Mesothelial cell of epicardium (in vitro differentiated cells): ENCODE measurements at places on chromosomes 5 and 9. TPM values are rescaled to one million over a fixed set of nuclear protein-coding genes. Genes with fewer than 3 reads are reported as not detected.

SLC6A18 gene
- not detected in 3 replicates for total RNA-seq

KLHL3 gene
- total RNA-seq = 12.7 to 16.5 TPM (median 13.1 TPM) in 3 replicates

GRCh38 chr5:144125163-144125726 lies 45.2 kb downstream of the YIPF5 start:
- no peaks in the 10 kb centered on the region for H3K27me3 ChIP-seq
- no peak overlapping the region for H3K4me3 ChIP-seq
- DNase-seq = no peak
- no peaks in the 10 kb centered on the region for H3K36me3 ChIP-seq

THBS4 gene
- total RNA-seq = 15.6 to 17.3 TPM (median 17.1 TPM) in 3 replicates

GRCh38 chr9:109640580-109641371 lies 139.2 kb upstream of the PALM2AKAP2 start:
- no peak overlapping the region for H3K27ac ChIP-seq
- H3K4me3 ChIP-seq = peak overlapping the region; percentile 62
- peak; percentile 71 for DNase-seq

DNA sequence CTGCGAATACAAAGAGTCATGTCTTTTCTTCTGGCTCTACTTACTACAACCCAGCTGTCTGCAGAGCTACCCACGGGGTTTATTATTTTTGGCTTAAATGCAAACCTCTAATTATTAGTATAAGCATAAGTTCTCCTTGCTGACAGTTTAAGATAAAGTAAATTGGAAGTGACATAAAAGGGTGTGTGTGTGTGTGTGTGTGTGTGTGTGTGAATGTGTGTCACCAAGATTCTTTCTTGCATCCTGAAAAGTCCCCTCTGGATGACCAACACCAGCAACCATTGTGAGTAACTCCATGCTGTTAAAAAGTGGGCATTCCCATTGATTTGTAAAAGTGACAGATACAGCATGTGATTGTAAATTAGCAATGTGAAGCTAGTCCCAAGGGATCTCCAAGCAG lies 803.8 kb upstream of the ZNF608 start:
- no peak overlapping the region for H3K27ac ChIP-seq
- peaks cover 5% of the 10 kb centered on the region for H3K27me3 ChIP-seq
- no peak for DNase-seq
- H3K36me3 ChIP-seq = no peaks in the 10 kb centered on the region
- H3K4me3 ChIP-seq = no peak overlapping the region

DNA sequence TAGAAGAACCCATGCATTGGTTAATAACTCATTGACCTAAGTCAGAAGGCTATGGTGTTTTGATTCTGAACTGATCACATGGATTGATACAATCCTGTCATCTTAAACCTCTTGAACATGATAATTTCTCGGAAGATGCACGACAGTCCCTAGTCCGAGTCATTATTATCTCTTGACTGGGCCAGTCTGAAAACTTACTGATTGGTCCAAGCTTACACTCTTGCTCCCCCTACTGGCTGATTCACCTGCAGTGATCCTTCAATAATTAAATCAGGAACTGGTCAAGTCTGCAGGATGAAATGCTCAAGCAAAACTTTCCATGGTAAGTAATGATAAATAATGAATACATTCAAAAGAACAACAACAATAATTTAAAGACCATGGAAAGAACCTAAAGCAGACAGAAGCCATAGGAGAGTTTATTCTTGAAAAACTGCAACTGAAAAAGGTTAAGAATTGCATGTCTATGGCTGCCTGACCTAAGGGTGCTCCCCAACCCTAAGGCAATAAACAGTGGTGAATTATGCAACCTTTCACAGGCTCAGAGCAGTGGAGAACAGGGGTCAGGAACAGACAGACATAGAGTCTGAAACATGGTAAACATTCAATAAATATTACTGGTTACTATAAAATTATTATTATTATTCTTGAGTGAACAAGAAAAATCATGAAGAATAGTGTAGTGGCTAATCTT lies 79.3 kb downstream of the BRINP1 start:
- peaks cover 2% of the 10 kb centered on the region for H3K4me1 ChIP-seq
- DNase-seq = no peak
- H3K36me3 ChIP-seq = no peaks in the 10 kb centered on the region
- H3K27me3 ChIP-seq = peaks cover 18% of the 10 kb centered on the region
- H3K4me3 ChIP-seq = no peak overlapping the region
- H3K27ac ChIP-seq = no peak overlapping the region

SV2C gene
- 0.02 to 0.18 TPM (median 0.05 TPM) in 3 replicates for total RNA-seq

GRCh38 chr5:133819977-133820471 lies 148.4 kb downstream of the C5orf15 start:
- peaks cover 20% of the 10 kb centered on the region for H3K4me1 ChIP-seq
- no peak overlapping the region for H3K4me3 ChIP-seq
- H3K27me3 ChIP-seq = peaks cover 37% of the 10 kb centered on the region
- H3K36me3 ChIP-seq = no peaks in the 10 kb centered on the region
- DNase-seq = no peak

FBP1 gene
- 5.3 to 6.5 TPM (median 5.9 TPM) in 3 replicates for total RNA-seq

CORO2A gene
- total RNA-seq = 5.9 to 6.3 TPM (median 5.9 TPM) in 3 replicates

DNA sequence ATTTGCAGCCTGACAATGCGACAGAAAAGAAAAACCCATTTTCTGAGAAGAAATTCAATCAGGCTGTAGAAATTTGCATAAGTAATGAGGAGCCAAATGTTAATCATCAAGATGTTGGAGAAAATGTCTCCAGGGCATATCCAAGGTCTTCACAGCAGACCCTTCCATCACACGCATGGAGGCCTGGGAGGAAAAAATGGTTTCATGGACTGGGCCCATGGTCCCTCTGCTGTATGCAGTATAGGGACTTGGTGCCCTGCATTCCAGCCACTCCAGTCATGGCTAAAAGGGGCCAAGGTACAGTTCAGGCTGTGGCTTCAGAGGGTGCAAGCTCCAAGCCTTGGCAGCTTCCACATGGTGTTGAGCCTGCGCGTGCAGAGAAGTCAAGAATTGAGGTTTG lies 73.3 kb downstream of the CCDC192 start:
- no peak overlapping the region for H3K27ac ChIP-seq
- H3K4me3 ChIP-seq = no peak overlapping the region
- DNase-seq = no peak
- no peaks in the 10 kb centered on the region for H3K4me1 ChIP-seq

EDIL3 gene
- total RNA-seq = 45.2 to 51.3 TPM (median 48.0 TPM) in 3 replicates

DNA sequence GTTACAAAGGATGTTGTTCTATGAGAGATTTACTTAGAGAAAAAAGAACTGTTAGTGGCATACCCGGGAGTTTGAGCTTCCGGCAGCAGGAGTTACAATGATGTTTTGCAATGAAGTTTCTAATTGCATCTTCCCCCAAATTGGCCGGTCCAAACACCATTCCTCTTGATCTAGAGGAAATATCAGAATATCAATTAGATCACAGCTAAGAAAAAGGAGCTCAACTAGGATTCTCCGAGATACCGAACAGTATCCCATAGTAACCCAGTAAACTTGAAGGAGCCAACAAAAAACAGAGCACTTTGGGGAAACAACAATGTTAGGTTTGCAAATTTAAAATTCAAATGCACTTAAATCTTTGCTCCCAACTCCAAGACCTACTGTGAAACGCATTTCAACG lies 159.5 kb downstream of the TRPM6 start:
- DNase-seq = no peak
- H3K27me3 ChIP-seq = peaks cover 11% of the 10 kb centered on the region
- no peaks in the 10 kb centered on the region for H3K36me3 ChIP-seq
- no peak overlapping the region for H3K4me3 ChIP-seq
- H3K4me1 ChIP-seq = peaks cover 35% of the 10 kb centered on the region

DNA sequence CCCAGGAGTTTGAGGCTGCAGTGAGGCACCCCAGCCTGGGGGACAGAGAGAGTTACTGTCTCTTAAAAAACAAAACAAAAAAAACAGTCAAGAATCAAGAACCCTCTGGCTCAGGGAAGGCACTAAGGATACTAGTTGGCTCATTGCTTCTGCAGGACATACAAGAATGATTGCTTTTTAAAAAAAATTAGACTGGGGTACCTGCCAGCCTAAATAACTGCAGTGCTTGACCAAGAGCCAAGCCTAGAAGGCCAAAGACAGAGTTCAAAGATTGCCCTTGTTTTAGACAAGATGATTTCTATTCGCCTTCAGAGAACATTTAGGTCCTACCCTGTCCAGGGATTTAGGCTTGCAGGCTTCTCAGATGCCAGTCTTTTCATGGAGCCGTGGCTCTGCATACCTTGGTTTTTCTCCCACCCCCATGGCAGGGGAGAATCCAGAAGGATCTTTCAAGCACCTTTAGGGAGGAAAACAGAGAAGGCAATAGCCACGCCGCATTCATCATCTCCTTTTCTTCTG lies 93.7 kb upstream of the IL6ST start:
- DNase-seq = no peak
- H3K4me1 ChIP-seq = peaks cover 20% of the 10 kb centered on the region
- H3K4me3 ChIP-seq = no peak overlapping the region
- H3K36me3 ChIP-seq = peaks cover under 1% of the 10 kb centered on the region
- H3K27me3 ChIP-seq = no peaks in the 10 kb centered on the region

DNA sequence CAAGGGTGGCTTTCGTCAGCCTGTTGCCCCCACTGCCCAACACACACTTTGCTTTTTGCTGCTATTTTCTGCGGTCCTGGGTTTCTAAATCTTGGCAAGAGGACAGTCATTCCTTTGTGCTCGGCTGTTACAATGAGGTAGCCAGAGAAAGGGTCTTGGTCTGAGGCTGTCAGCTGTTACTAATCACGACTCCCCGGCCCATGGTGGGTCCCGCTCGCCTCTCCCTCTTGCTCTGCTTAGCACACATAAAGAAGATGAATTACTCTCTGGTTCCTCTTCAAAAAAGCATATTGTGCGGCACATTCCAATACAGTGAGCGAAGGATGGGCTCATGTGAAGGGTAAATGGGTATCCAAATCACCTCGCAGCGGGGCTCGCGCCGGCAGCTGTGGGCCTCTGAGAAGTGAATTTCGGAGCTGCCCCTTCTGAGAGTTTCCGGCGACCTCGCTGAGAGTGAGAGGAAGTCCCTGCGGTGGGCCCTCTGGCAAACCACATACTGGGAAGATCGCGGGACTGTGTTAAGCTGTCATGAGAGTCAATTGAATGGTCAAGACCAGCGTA lies 56.0 kb downstream of the SLC1A3 start:
- H3K27me3 ChIP-seq = no peaks in the 10 kb centered on the region
- H3K4me1 ChIP-seq = peaks cover 70% of the 10 kb centered on the region
- no peak for DNase-seq
- H3K4me3 ChIP-seq = no peak overlapping the region
- H3K27ac ChIP-seq = peak overlapping the region; percentile 89
- H3K36me3 ChIP-seq = peaks cover 7% of the 10 kb centered on the region

SPAAR gene
- total RNA-seq = 0.14 to 0.47 TPM (median 0.27 TPM) in 3 replicates

- peaks cover 20% of the 10 kb centered on the region for H3K4me1 ChIP-seq
- no peak overlapping the region for H3K27ac ChIP-seq
- no peaks in the 10 kb centered on the region for H3K27me3 ChIP-seq
- no peak for DNase-seq
- H3K4me3 ChIP-seq = no peak overlapping the region
- H3K36me3 ChIP-seq = no peaks in the 10 kb centered on the region
Observed at GRCh38 chr5:40385544-40385943, 294.2 kb upstream of the PTGER4 start.

PCDHGB2 gene
- 0.86 to 1.3 TPM (median 1.2 TPM) in 3 replicates for total RNA-seq

- peaks cover 11% of the 10 kb centered on the region for H3K4me1 ChIP-seq
- peaks cover 21% of the 10 kb centered on the region for H3K27me3 ChIP-seq
- H3K27ac ChIP-seq = no peak overlapping the region
- H3K4me3 ChIP-seq = no peak overlapping the region
- no peak for DNase-seq
Observed at GRCh38 chr9:117060963-117061362, 353.9 kb downstream of the ASTN2 start.

- no peaks in the 10 kb centered on the region for H3K4me1 ChIP-seq
- DNase-seq = no peak
- no peaks in the 10 kb centered on the region for H3K36me3 ChIP-seq
- H3K27me3 ChIP-seq = no peaks in the 10 kb centered on the region
- no peak overlapping the region for H3K4me3 ChIP-seq
Observed at GRCh38 chr5:149365418-149365817, 7.6 kb downstream of the PCYOX1L start.

DNA sequence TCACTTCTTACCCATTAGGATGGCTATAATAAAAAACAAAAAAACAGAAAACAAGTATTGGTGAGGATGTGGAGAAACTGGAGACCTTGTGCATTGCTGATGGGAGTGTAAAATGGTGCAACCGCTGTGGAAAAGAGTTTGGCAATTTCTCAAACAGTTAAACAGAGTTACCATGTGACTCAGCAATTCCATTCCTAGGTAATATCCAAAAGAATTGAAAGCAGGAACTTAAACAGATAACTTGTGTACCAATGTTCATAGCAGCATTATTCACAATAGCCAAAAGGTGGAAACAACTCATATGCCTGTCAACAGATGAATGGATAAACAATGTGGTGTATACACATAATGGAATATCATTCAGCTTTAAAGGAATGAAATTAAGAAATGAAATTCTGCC lies 28.9 kb downstream of the DCP2 start:
- H3K27ac ChIP-seq = no peak overlapping the region
- H3K4me3 ChIP-seq = no peak overlapping the region
- H3K4me1 ChIP-seq = no peaks in the 10 kb centered on the region
- peaks cover 33% of the 10 kb centered on the region for H3K36me3 ChIP-seq
- no peaks in the 10 kb centered on the region for H3K27me3 ChIP-seq

DNA sequence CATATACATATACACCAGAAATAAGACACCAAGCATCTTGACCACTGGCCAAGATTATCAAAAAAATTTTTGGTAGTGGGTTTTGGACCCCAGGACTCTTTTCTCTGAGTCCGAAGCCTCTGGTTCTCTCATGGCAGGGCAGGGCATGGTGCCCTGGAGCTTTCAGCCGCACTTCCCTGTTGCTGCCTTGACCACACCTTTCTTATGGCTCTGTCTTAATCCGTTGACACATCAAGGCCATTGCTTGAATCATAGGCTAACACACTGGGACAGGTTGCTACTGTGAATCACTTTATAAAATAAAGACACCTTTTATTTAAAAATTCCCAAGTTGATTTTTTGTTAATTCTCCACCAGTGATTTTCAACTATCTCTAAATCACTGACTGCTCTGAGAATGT lies 45.4 kb upstream of the CAST start:
- H3K27ac ChIP-seq = no peak overlapping the region
- H3K27me3 ChIP-seq = no peaks in the 10 kb centered on the region
- H3K4me1 ChIP-seq = peaks cover 4% of the 10 kb centered on the region
- no peaks in the 10 kb centered on the region for H3K36me3 ChIP-seq

PCDHAC1 gene
- 9.2 to 10.1 TPM (median 9.7 TPM) in 3 replicates for total RNA-seq

OLFML2A gene
- 36.1 to 37.4 TPM (median 37.1 TPM) in 3 replicates for total RNA-seq

DNA sequence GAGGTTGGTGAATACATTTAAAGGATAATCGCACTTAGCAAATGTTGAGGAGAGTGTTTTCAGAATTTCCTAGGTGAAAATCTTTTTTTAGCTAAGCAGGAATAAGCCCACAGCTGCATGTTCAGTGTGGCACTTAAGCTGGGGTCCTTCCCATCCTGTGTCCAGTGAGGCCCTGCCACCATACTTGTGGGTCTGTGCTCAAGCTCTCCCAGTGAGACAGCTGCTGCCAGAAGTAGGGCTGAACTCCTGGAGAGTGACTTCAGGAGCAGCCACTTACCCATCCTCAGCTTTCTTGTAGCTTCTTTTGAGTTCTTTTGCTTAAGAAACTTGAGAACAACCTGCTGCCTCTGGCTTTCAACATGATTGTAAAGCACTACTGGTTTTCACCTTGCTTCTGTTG lies 110.0 kb upstream of the DHFR start:
- no peaks in the 10 kb centered on the region for H3K4me1 ChIP-seq
- no peaks in the 10 kb centered on the region for H3K27me3 ChIP-seq
- H3K36me3 ChIP-seq = peaks cover 12% of the 10 kb centered on the region
- DNase-seq = no peak
- H3K4me3 ChIP-seq = no peak overlapping the region

GRCh38 chr5:158172005-158172404 lies 313.1 kb upstream of the CLINT1 start:
- DNase-seq = no peak
- H3K36me3 ChIP-seq = no peaks in the 10 kb centered on the region
- no peak overlapping the region for H3K27ac ChIP-seq
